Kidney epithelial cell (primary cell): ENCODE measurements at places on chromosomes 2 and 18. TPM values are rescaled to one million over a fixed set of nuclear protein-coding genes. Genes with fewer than 3 reads are reported as not detected.

POTEI gene
- not detected in 2 replicates for total RNA-seq

DNA sequence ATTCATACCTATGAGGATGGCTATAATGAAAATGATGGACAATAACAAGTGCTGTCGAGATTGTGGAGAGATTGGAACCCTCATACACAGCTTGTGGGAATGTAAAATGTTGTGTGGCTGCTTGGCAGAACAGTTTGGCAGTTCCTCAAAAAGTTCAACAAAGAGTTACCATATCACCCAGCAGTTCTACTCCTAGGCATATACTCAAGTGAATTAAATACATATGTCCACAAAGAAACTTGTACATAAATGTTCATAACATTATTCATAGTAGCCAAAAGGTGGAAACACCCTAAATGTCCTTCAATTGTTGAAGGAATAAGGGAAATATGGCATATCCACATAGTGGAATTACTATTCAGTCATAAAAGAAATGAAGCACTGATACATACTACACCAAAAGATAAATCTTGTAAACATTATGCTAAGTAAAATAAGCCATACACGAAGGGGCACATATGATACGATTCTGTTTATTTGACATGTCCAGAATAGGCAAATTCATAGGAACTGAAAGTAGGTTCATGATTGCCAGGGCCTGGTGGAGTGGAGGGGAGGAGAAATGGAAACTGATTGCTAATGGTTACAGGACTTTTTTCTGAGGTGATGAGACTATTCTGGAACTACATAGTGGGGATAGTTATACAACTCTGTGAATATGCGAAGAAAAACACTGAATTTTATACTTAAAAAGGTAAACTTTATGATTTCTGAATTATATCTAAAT lies 92.1 kb downstream of the ADAM23 start:
- DNase-seq = no peak

GRCh38 chr2:195214072-195214471 lies 443.0 kb upstream of the SLC39A10 start:
- DNase-seq = no peak

- DNase-seq = no peak
These were observed 836.7 kb downstream of the CBLN2 start for GRCh38 chr18:71707400-71707799.

GRCh38 chr2:18378020-18378653 lies 182.3 kb downstream of the RDH14 start:
- no peak for DNase-seq

- DNase-seq = no peak
These were observed 132.7 kb upstream of the NDUFV2 start for GRCh38 chr18:8969639-8970390.

GRCh38 chr18:33826151-33826550 lies 248.1 kb downstream of the ASXL3 start:
- DNase-seq = no peak

B3GNT7 gene
- 8.8 and 12.2 TPM in 2 replicates for total RNA-seq

IL18RAP gene
- 0.07 TPM in 1 of 2 replicates, not detected in the other for total RNA-seq

NEDD4L gene
- 88.3 and 94.1 TPM in 2 replicates for total RNA-seq

MARCO gene
- 0.14 and 0.33 TPM in 2 replicates for total RNA-seq

DNA sequence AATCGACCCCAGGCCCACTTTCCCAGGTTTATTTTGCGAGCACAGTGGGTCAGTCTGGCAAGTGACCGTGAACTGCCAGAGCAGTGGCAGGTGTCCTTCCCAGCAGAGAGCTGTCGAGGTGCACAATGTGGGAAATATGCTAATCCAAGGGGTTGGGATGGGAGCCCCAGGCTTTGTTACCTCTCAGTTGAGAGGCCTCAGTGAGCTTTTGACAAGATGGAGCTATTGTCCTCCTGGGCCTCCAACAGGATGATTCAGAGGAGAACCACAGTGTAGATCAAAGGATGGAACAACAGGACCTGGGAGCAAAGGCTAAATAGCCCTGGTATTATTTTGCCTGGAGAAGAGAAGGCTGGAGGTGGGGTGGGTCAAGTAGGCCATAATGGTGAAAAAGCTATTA lies 150.8 kb downstream of the NCKAP5 start:
- no peak for DNase-seq

- DNase-seq = no peak
These were observed 301.9 kb upstream of the MYT1L start for GRCh38 chr2:2633017-2633416.

KCNG2 gene
- total RNA-seq = not detected in 2 replicates

DNA sequence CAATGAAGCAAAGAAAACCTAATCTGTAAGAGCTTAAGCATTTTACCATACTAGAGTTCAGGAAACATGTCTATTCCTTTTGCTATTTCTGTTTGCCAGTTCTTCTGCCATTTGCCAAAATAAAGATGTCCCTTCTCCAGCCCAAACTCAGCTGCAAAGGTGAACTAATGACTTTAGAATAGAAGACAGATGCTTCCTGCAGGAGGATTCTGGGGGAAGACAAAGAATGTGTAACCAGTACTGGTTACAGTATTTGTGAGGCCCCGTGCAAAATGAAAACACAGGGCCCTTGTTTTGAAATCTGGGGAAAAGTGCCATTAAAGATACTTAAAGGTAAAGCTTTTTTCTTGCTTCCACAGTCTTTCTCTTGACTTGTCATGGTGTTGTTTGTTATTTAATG lies 34.3 kb upstream of the MTX2 start:
- DNase-seq = no peak

MAP3K19 gene
- not detected in 2 replicates for total RNA-seq

DNA sequence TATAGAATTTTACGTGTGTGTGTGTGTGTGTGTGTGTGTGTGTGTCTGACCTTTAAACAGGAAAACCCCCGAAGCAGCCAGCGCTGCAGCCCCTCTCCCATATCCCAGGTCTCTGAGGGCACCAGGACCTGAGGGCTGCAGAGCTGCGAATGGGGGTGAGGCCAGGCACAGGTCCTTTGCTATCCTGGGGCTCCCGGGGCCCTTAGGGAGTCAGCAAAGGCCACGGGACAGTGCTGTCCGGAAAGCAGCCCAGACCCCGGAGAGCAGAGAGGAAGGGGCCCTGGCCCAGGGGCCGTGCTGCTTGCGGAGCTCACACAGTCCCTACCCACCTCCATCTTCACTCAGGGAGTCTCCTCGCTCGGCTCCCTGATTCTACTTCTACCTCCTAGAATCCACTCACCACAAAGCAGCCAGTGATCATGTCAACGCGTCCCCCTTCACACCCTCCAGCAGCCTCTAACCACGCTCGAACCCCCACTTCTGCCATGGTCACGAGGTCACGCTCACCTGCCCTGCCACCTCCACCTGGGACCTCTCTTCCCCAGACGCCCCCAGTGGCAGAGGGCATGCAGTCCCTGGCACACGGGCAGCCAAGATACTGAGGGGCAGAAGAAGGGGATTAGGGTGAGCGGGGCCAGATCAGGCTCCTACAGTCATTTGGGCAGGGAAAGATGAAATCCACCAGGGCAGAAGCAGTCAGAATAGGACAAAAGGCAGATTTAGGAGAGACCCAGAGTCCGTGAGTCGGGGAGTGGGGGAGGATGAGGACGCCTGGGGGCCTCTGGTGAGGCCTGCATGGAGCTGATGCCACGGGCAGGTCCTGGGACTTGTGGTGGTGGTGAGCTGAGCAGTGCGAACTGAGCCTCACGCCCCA lies 86.7 kb downstream of the USP40 start:
- DNase-seq = no peak

MC4R gene
- 0.55 TPM in 1 of 2 replicates, not detected in the other for total RNA-seq

DNA sequence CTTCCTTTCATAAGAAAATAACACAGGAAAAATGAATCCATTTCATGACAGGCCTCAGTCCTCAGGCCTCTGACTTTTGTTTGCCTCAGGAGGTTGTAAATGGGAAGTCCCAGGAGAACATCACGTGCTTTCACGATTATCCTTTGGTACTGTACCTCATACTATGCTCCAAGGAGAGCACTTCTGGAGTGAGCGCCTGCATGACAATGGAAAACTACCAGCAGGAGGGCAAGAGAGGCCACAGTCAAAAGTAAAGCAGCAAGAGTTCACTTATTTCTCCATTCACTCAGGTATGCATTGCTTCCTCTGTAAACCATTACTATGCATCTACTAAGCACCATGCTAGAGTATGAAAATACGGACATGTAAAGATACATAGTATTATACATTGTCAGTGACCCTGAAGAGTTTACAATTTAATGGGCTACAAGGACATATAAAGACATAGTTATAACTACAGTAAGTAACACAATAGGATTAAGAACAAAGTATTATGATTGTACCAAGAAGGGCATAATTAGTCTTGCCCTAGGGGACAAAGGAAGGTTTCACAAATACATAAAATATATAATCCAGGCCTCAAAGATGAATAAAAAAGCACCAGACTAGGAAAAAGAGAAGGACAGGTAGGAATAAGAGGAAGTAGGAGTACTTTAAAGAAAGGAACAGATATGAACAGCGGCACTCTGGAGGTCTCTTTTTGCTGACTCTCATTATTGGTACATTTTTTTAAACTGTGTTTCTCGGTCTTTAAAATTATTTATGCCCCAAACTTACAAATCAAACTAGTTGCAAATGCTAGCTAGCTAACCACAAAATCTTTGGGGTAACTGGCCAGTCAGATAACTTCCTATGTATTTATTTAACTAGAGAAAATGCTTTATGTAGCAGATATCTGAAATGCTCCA lies 806.7 kb downstream of the NRXN1 start:
- no peak for DNase-seq

DNA sequence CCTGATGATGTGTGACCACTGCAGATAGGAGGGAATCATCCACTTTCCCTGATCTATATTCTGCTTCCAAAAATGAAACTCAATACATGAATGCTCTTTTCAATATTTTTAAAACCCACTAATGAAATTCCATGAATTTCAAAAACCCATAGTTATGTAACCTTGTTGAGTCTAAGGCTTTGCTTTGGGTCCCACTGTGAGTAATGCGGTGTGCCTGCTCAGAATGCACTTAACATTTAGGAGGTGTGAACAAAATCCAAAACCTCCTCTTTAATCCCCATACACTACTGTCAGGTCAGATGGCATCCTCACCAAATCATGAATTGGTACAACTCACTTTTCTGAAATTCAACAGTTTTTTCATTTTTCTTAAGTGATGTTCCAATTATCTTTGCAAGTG lies 50.4 kb downstream of the CCDC93 start:
- no peak for DNase-seq

NGEF gene
- 2.5 and 3.6 TPM in 2 replicates for total RNA-seq

GRCh38 chr2:68325056-68325455 lies 5.3 kb upstream of the CNRIP1 start:
- DNase-seq = no peak

SCN7A gene
- 0.08 and 0.34 TPM in 2 replicates for total RNA-seq

SKA1 gene
- total RNA-seq = 4.1 and 5.1 TPM in 2 replicates

DNA sequence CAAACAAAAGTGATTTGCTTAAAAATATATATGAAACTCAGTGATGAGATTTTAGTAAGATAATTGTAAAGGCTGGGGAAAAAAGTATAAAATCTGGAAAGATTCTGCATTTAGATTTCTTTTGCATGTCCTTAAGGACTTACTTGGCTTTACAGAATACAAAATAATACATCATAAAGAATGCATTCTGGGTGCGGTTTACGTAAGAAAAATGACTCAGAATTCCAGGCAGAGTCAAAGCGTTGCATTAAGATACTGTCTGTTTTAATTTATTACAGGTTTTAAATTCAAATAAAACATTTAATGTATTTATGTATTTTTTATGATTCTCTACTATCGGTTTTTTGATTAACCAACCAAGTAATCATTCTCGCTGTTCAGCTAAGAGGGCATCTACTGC lies 178.0 kb downstream of the SH3BP4 start:
- DNase-seq = no peak

MRPL53 gene
- 18.7 and 24.6 TPM in 2 replicates for total RNA-seq

GRCh38 chr2:85453571-85453970 lies 35.1 kb downstream of the SH2D6 start:
- DNase-seq = no peak
